ENCODE measurements at places on chromosomes 11 and 22. TPM values are rescaled to one million over a fixed set of nuclear protein-coding genes. Genes with fewer than 3 reads are reported as not detected.

ZBTB16 gene
- 2.7 TPM for total RNA-seq

OR5M3 gene
- not detected for total RNA-seq

C22orf31 gene
- not detected for total RNA-seq

MGAT3 gene
- total RNA-seq: 2.6 TPM

CYB5R3 gene
- total RNA-seq: 79.6 TPM

TMEM109 gene
- 81.8 TPM for total RNA-seq

DNA sequence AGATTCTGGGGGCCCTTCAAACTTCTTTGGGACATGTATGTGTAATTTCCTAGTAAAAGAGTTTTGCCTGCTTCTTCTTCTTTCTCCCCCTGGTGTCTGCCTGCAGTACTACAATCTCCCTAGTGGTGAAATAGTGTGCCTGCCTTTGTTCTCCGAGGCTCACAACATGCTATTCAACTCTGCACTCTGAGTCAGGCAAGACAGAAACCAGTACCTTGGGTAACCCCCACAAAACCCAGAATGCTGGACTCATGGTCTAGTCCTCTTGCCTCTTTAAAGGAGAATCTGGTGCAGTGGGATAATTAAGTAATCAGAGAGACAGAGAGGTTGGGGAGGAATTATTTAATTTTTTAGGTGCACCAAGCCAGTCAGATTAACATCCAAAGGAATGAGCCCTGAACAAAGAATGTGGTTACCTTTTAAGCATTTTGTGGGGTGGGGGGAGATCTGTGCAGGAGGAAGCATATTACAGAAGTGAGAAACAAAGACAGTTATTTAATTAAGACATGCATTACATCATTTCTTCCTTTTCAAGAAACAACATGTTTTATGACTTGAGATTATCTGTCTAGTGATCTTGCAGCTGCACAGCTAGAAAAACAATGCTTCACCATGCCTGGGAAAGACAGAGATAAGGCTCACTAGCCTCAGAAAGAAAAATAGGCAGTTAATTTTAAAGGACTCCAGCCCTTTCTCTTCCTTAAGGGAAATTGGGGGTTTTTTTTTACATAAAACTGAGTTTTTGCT lies 11.0 kb upstream of the MS4A6A start:
- peak; percentile 62 for DNase-seq

GRCh38 chr11:126419801-126420697 lies 64.6 kb downstream of the ST3GAL4 start:
- no peak for DNase-seq

- DNase-seq: no peak
Observed at GRCh38 chr11:83612891-83613766, 327.0 kb upstream of the CCDC90B start.

DNA sequence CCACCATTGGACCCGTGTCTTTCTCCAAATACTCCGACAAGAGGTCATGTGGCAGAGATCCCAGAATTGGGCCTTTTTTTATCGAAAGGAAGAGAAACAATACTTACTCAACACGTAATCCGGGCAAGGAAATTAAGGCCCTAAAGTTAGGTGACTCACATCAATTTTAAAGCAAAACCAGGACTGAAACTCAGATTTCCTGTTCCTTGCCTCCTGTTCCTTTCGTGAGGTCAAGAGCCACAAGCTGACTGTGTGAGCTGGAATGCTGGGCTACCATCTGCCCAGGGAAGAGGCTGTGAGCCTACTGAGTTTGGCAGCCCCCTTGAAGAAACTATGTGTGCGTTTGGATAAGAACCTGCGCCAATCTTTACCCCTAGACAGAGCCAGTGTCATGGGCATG lies 27.1 kb upstream of the MRGPRX2 start:
- DNase-seq: no peak

- no peak for DNase-seq
Observed at GRCh38 chr11:3194016-3194816, 24.4 kb downstream of the MRGPRG start.

DNA sequence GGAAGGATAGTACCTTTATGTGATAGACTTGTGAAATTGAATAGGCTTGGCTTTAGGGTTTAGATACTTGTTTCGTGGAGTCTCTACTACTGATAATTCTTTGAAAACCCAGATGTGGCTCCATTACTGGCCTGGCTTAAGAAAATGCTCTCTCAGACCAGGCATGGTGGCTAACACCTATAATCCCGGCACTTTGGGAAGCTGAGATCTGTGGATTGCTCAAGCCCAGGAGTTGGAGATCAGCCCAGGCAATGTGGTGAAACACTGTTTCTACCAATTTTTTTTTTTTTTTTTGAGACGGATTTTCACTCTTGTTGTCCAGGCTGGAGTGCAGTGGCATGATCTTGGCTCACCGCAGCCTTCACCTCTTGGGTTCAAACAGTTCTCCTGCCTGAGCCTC lies 40.9 kb downstream of the ATG13 start:
- DNase-seq: no peak

DNA sequence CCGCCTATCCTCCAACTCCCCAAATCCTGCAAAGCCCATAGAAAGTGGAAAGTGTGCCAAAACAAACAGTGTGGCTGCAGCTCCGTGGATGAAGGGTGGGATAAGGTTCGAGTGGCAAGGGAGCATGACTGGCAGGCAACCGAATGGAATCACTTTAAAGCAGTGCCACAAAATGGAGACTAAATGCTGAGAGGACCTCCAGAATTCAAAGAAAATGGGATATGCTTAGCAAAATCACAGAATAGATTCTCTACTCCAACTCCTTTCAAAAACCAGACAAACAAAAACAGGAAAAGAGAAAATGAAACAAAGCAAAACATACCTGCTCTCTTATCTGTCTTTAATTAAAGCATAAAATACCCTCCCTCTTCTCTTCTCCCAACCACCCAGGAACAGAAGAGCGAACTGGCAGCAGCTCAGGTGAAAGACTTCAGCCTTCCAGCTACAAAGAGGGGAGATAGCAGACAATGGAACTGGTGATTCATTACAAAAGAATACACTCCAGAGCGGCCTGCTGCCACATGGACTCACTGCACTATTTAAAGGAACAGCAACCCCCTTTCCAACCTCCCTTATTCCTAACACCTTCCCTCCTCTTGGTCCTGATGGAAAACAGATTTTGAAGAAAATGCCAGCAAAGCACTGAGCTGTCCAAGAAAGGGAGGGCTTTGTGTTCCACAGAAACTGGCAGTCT lies 118.5 kb downstream of the APOL5 start:
- DNase-seq: no peak

DNA sequence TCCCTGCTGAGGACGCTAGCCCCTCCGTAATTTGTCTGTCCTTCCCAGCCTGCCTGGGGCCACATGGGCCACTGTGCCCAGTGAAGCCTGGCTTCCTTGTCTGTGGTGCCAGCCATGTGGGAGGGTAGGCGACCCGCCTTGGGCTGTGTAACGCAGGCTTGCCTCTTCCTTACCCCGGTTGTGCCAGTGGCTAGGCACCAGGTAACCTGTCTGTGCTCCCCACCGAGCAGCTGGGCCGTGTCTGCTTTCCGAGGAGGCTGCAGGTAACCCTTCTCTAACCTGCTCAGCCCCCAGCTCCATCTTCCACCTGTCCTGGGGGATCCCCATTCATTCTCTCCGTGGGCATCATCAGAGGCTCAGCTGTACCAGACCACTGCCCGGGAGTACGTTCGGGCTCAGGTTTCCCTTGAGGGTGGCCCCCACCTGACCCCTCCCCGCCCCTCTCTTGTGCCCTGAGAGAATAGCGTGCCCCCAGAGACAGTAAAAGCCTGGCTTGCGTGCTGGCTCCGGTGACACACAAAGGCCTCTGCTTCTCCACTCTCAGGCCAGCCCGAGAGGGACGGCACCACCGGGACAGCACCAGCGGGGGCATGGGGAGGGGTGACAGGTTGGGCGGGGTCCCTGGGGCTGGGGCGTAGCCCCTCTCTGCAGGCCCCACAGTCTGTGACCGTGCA lies 79.1 kb downstream of the CDKN1C start:
- DNase-seq: peak; percentile 46

- DNase-seq: no peak
Observed at GRCh38 chr22:47100646-47101200, 338.3 kb downstream of the TBC1D22A start.

- no peak for DNase-seq
Observed at GRCh38 chr11:74019104-74019738, 10.3 kb upstream of the UCP3 start.

GRCh38 chr22:47504962-47505361 lies 742.5 kb downstream of the TBC1D22A start:
- DNase-seq: no peak

GRCh38 chr22:22460635-22461034 lies 47.9 kb downstream of the ZNF280B start:
- no peak for DNase-seq

DNA sequence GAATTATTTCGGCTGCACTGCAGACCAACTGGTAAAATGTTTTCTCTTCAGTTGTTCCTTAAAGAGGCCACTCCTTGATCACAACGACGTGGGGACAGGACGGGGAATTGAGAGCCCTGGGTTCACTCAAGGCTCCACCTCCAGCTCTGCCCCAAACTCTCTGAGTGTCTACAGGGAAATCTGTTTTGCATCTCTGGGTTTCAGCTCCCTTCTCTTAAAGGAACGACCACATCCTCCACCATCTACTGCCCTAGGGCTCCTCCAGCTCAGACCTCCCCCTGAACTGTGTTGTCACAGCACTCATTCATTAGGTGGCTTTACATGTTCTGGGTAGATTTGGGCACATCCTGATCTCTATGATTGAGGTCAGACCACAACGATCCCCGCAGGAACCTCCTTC lies 5.1 kb upstream of the PPFIA1 start:
- DNase-seq: no peak

DNA sequence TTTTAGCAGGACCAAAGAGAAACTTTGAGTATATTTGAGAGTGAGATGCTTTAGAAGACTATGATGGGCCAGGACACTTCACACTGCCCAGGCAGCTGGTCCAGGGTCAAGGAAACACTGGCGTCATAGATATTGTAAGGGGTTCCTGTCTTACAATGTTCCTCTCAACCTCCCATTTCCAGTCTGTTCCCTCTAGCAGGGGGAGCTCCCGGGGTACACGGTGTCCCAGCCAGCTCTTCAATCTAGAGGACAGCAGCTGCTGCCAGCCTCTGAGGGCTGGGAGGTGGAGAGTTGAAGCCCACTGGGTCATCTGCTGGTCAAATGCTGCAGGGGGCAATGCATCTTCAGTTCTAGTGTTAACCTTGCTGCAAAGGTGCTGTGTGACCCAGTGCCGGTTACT lies 40.7 kb upstream of the TIMP3 start:
- DNase-seq: no peak

DNA sequence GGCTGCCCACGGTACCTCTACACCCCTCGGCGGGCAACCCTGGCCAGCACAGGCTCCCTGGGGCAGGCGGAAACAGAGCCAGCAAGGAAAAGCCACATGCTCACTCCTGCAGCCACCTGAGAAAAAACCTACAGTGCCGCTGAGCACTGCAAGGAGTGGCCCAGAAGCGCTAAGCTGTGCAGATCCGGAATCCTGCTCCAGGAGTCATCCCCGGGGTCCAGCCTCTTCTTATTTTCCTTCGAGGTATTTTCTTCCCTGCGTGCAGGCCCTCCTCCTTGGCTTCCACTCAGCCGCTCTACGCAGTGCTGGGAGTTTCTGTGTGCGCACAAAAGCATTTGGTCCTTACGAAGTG lies 81.0 kb downstream of the TRMU start:
- no peak for DNase-seq

DNA sequence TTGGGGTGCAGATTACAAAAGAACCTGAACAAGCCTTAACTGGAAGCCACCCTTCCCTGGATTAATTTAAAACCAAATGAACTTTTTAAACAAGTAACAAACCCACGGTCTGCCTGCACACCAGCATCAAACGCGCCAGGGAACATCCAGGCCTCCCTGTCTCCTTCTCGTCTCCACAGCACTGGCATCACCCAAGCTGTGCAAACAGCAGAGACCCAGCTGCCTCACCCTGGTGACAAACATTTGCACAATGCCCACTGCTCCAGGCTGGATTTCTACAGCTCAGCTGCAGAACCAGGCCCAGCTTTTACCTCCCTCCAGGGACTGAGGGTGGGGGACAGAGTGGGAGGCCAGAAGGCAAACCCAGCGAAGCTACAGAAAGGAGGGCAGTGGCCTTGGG lies 7.0 kb downstream of the RPL3 start:
- peak; percentile 31 for DNase-seq

DNA sequence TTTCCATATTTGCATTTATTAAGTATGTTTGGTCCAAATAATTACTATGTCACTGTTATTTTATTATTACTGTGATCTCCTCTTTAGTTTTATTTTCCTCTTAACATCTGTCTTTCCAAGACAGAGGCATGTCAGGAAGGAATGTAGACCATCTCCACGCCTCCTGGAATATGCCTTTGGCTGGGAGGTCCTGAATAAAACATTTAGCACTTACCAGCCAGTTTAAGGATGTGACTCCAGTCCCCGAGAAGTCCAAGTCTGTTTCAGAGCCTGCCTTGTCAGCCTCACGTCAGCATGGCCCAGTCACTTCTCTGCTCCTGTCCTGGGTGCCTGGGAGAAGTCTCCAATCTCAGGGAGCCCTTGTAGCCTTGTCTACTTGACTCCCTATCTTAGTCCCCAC lies 74.5 kb downstream of the NCAM1 start:
- DNase-seq: no peak

GRCh38 chr11:132231656-132232347 lies 861.4 kb downstream of the NTM start:
- no peak for DNase-seq

DNA sequence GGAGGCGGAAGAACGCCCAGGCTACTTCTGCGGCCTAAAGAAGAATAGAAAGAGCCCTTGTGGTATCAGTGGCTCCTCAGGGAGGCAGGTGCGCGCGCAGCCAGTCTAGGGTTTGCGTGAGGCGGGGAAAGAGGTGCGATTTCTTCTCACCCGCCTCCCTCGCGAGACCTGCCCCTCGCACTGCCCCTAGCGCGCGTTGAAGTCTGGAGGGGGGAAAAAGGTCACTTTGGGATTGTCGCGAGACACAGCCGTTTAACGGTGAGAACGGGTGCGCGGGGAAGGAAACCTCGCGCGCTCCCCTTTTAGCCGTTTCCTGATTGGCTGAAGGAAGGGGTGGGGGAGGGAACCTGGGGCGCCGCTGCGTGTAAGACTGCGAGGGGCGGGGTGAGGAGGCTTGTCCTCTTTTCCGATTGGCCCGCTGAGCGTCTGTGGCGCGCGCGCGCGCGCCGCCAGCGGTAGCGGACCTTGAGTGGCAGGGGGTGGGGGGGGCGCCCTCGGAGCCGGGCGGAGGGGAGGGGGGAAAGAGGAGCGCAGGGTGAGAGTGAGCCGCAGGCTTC lies at the start of gene ZFP91:
ZFP91 (plus strand) TSS at position 429 of the 557 bp plus-strand sequence. CDS start 219 bp downstream, outside the sequence.
- peak; percentile 96 for DNase-seq

DNA sequence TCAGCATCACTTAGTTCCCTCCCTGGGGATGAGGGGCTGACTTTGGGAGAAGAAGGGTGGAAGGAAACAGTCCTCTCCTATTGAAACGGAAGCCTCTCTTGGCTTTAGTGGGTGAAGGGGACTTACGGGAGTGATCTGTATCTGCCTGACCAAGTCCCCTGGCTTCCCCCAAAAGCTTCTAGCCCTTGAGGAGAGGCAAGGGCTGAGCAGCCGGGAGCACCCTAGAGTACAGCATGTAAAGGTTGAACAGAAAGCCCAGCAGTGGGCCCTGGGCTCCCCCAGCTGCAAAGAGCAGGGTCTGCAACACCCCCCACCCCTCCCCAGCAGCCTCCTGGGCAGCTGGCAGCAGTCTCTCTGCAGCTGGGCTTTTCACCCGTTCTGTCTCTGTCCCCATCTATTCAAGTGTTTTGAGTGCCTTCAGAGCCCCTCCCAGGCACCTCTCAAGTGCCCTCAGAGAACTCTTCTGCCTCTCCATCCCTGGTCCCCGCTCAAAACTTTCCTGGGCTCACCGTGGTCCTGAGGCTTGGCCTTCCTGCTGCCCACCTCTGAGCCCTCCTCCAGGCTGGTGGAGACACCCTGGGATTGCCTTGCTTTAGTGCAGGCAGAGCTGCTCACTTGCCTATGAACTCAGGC lies 2.7 kb downstream of the CAPN5 start:
- DNase-seq: no peak

- no peak for DNase-seq
Observed at GRCh38 chr11:58574881-58575280, 775 bp downstream of the LPXN start.

Data from natural killer cell treated with Interleukin-12 subunit alpha and Interleukin-12 subunit beta and Interleukin-15 and Interleukin-18, amount 100 ng/mL, for 72 hours (primary cell).